ENCODE measurements at places on chromosomes 3 and 15.

GRCh38 chr3:45942051-45942825 lies 1.0 kb upstream of the CXCR6 start:
- DNase-seq: peak; percentile 92

DNA sequence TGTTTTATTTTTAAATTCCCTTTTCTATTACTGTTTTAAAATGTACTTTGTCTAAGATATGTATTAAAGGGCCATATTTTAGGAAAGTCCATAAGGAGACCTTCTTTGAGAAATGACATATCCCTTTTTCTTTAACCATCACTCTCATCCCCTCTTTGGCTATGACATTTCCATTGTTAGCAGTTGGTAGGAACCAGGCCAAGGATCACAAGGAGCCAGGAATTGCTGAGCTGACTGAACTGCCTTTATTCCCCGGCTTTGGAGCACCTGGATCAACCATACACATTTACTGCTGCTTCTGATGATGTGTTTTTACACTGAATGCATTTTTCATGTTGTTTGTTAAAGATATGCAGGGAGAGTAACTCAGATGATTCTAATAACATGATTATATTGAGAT lies 79.7 kb downstream of the HHLA2 start:
- no peak for DNase-seq

DNA sequence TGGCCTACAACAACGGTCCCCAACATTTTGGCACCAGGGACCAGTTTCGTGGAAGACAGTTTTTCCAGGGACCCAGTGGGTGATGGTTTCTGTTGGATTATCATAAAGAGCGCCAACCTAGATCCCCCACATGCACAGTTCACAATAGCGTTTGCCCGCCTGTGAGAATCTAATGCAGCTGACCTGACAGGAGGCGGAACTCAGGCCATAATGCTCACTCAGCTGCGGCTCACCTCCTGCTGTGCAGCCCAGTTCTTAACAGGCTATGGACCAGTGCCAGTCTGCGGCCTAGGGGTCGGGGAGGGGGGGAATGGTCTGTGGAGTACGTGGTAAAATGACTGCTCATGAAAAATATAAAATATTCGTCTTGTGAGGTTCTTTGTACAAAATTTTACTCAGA lies 518.5 kb upstream of the CADM2 start:
- DNase-seq: no peak

- no peak for DNase-seq
Measured at GRCh38 chr3:181533811-181534210, 177.9 kb upstream of the SOX2 start.

DNA sequence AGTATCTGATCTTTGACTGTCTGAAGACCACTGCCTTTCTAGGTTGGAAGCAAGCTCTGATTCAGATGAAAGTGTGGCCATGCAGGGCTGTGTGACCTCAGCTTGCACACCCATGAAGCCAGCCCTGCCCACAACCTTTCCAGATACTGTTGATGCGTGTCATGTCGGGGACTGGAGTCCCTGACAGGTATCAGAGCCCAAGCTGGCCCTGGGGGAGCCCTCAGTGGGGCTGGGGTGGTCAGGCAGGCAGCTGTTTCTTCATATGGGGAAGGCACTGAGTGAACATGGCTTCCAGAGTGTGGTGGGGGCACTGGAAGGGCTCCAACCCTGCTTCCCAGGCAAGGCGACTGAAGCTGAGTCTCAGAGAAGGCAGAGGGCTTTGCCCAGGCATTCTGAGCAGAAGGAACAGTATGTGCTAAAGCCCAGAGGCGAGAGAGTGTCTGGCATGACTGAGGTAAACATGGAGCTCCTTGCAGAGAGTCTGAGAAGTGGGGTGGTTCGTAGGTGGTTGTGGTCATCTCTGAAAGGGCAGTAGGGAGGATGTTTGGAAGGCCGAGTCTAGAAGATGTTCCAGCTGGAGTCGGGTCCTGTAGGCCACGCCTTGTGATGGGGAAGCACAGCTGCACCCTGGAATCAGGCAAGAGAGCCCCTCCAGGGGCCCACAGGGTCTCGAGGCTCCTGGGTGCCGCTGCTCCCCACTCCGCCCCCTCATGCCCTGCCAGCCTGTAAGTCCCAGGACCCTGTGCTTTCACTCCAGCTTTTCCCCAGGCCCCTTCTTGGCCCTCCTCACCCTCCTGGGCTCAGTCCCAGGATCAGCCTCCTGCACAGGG lies 122.2 kb downstream of the EEFSEC start:
- no peak for DNase-seq

GRCh38 chr3:179272385-179272784 lies 21.5 kb upstream of the KCNMB3 start:
- no peak for DNase-seq

DNA sequence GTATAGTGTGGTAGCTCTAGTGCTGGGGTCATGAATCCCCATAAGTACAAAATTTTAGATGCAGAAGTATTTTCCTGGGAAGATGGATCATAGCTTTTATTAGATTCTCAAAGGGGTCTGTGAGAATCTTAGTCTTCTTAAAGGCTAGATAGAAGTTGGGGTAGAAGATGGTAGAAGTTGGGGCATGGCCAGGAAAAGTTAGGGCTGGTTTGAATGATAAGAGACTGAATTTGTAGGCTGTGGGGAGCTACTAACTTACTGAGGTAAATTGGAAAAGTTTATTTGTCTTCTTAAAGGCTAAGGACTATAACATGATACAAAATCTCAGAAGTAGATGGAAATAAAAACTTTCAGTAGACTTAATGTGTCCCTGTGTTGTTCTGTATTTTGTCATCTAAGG lies 1.6 kb upstream of the UBE2Q2 start:
- no peak for DNase-seq

DNA sequence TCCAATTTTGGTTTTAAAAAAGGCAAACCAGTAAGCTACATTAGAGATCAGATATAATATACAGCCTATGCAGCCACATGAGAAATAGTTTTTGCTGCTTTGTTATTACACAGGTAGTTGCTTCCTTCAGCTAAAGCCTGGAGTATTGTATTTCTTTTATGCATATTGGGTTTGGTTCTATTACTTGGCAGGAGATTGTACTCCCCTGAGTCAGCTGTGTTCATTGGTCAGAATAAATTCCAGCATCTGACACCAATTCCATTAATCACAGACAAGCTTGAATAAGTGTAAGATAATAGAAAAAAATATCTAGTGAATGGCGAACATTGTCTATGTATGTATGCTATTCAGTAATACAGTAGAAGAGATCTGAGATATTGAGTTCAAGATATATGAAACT lies 26.1 kb upstream of the ZCWPW2 start:
- no peak for DNase-seq

- peak; percentile 100 for DNase-seq
Measured at GRCh38 chr3:125125821-125126245, 70.0 kb upstream of the HEG1 start.

- no peak for DNase-seq
Measured at GRCh38 chr3:58351920-58352319, 19.2 kb downstream of the PXK start.

DNA sequence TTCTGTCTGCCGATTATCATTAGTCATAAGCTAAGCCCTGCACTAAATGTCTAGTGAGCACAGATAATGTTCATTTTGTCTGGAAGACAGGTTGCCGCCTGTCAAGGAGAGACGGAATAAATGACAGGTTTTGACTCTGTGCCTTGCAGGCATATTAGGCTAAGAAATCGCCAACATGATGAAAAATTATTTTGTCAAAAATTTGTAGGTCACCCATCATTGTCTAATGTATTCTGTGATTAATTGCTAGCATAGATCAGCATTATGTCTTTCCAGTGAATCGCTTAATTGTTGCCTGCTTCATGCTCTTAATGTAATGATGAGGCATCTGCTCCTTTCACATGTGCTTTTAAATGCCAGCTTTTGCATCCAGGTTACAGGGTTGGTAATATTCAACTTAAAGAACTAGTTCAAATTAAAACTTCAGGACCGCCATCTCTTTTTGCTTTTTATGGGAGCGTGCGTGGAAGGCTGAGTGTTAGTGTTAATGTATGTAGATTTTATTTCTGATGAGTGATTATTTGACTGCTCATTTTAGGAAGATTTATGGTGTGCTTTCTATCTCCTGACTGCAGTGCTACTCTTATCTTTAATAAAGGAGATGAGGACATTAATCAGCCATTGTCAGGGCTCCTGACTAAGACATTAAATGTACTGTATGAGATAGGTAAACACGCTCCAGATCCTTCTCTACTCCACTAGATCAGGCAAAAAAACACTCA lies 120.8 kb upstream of the MEIS2 start:
- DNase-seq: no peak

GRCh38 chr15:66705277-66706146 lies 3.5 kb downstream of the SMAD6 start:
- DNase-seq: no peak

- no peak for DNase-seq
Measured at GRCh38 chr3:153285982-153286381, 124.0 kb downstream of the RAP2B start.

DNA sequence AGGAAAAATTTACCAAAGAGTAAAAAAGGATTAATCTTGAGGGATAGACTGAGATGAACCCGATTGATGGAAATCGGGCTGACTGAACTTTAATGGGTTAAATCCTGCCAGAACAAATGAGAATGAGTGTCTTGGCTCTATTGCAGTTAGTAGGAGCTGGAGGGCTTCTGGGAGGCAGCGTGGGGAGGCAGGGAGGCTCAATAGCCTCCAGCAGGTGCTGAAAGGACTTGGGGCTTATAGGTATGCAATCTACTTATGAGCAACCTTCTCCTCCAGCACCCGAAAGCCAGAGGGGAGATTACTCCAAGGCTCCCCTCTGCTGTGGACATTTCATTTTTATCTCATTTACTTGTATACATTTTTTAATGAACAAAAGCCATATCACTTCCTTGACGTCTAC lies 1.0 kb upstream of the CRYBG3 start:
- DNase-seq: no peak

DNA sequence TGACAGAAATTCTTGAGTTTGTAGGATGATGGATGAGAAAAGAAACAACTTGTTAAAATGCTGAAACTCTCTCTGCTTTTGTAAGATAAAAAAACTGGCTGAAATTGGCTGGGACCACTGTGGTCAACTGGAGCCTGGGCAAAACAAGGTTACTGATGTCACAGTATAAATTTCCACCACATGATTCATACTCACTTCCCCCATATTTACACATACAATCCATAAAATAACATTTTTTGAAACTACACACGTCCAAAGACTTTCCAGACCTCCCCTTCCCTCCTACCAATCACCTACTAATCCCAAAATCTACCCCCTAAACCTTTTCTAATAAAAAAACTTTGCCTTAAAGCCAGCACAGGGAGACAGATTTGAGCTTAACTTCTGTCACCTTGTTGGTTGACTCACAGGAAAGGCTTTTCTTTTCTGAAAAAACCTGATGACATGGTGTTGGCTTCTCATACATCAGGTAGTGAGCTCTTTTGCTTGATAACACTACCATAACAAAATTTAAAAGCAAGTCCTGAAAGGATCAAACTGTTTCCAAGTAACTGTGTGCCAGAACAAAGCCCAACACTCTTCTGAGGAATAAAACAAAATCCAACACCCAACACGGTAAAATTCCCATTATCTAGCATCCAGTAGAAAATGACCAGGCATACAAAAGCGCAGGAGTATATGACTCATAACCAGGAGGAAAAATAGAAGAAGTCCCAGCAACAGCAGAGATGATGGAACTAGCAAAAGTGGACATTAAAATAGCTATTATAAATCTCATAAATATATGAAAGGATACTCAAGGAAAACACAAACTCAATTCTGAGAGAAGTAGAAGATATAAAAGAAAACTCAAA lies 87.3 kb upstream of the SNRK start:
- no peak for DNase-seq

DNA sequence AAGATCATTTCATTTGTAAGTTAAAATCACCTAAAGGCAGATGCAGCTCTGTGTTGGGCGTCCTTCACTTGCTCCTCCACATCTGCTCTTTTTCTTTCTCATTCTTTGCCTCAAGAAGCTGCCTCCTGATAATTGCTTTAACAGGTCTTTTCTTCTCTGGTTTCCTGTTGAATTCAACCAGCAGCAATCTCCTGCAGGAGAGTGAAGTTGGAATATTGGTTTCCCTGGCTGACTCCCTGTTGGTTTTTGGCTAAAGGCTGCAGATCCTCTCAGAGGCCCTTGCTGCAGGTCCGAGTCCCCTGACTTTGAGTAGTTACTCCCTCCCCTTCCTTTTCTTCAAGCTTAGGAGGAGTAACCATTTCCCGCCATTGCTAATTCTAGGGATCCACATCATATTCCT lies 4.2 kb downstream of the TP63 start:
- DNase-seq: no peak

- no peak for DNase-seq
Measured at GRCh38 chr3:187662848-187663409, 7.3 kb downstream of the SST start.

DNA sequence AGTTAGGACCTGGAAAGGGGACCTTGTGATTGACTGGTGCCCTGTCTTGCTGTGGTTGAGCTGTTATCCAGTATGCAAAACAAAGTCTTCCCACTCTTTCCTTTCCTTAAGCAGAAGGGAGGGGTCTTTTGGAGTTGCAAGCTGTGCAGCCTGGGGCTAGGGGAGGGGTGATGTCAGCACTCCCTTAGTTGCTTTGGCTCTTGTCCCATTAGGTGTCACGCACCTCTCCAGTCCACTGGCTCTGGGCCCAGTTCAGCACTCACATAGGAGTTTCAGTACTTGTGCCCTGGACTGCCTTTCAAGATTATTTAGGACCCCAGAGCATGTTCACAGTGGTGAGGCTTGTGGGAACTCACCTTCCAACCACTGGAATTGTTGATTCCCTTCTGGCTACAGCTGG lies 238.5 kb downstream of the DOCK3 start:
- no peak for DNase-seq

DNA sequence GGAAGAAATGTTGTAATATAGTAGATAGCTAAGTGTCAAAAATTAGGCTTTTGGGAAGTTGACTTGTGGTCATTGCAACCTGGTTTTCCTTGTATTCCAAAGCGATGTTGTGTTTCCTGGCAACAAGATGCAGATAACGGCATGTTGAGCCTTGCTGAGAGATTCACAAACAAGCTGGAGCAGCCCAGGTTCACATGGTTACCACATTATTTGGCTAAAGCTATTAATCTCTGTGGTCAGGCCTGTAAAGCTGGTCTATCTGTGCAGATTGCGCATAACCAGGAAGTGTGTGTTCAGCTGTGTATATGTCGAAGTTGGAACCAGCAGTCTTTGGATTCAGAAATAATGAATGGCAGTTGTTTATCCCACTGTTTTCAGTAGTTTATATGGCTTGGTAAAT lies 6.6 kb downstream of the TIPARP start:
- DNase-seq: peak; percentile 96

- no peak for DNase-seq
Measured at GRCh38 chr15:40052604-40053003, 13.6 kb upstream of the SRP14 start.

GRCh38 chr3:175179055-175179454 lies 319.9 kb downstream of the NAALADL2 start:
- no peak for DNase-seq

- DNase-seq: peak; percentile 59
Measured at GRCh38 chr3:55191911-55192775, 264.3 kb upstream of the LRTM1 start.

DNA sequence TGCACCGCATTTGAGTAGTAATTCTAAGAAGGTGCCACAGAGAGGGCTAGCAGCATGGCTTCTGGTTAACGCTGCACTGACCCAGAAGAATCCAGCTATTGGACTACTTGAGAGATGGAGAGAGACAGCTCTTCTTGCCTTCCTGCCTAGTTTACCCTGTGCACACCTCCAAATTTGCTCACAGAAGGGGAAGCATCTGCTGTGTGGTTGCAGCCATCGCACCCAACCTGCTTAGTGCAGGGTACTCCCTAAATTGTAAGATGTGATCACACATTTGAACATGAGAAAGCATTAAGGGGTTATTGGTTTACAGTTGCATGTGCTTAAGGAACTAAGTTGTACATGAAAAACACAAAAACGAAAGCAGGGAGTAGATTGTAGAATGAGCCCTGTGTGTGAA lies 122.1 kb downstream of the FOXB1 start:
- no peak for DNase-seq

- DNase-seq: no peak
Measured at GRCh38 chr3:11230125-11230524, 42.1 kb upstream of the ATG7 start.
